ENCODE measurements at places on chromosomes 16 and 17.

DNA sequence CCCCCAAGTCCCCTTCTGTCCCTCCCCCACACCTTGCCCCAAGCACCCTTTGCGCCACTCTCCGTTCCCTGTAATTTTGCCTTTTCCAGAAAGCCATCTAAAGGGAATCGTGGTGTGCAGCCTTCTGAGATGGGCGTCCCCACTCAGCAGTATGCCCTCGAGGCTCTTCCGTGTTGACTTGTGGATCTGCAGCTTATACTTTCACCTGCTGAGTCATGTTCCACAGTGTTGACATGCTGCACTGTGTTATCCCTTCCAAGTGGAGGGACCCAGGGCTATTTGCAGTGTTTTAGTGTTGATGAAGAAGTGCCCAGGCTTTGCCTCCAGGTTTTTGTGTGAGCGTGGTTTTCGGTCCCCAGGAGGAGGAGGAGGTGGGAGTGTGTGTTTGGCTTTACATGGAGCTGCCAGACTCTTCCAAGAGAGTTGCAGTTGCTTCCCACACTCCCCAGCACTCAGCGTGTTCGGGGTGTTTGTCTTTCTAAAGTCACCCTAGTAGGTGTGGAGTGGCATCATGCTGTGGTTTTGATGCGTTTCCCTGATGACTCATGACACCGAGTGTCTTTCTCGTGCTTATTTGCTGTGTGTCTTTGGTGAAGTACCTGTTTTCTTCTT lies 32.1 kb upstream of the JPT2 start:
- DNase-seq: peak; percentile 46

- DNase-seq: no peak
Measured at GRCh38 chr17:17706140-17707060, 25.1 kb downstream of the RAI1 start.

DNA sequence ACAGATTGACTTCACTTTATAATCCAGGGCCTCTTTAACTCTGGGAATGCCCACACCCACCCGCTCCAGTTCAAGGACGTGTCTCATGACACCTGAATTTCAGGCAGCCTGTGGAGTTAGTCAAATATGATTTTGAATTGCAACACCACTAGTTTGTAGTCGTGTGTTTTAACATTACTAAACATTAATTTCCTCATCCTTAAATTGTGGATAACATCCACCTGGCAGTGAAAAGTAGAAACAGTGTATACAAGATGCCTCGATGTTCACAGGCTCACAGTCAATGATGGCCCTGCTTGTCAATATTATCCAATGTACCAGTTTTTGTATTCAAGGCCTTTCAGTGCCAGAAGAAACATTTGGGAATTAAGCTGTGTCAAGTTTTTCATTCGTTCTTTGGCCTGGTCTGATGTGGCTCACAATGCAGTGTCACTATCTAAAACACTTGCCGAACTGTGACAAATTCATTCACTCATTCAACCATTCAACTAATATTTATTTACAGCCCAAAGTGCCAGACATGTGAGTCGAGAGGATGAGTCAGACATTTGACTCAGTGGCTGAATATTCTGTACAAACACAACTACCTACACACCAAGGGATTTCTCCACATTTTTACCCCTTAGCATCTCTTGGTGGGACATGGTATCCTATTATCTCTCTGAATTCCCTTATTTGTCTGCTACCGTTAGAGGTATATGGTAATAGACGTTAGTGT lies 1.4 kb downstream of the MEIOB start:
- no peak for DNase-seq

GRCh38 chr17:78249818-78250806 lies 18.7 kb downstream of the TMEM235 start:
- DNase-seq: no peak

Data from stimulated activated CD4-positive, alpha-beta T cell treated with anti-CD3 and anti-CD28 coated beads, Interleukin-2, amount 100 ng/mL, for 24 hours (primary cell).